ENCODE measurements at places on chromosomes 5 and 9. TPM values are rescaled to one million over a fixed set of nuclear protein-coding genes. Genes with fewer than 3 reads are reported as not detected.

C9orf153 gene
- total RNA-seq, result under 0.01 TPM

ITK gene
- total RNA-seq, result 2.6 TPM

ADAMTSL2 gene
- not detected for total RNA-seq

PRDM9 gene
- not detected for total RNA-seq

ANKRD55 gene
- total RNA-seq, result not detected

EDIL3 gene
- 0.93 TPM for total RNA-seq

SGCD gene
- total RNA-seq, result 116 TPM

ZDHHC11 gene
- 5.0 TPM for total RNA-seq

RPS14 gene
- total RNA-seq, result 3,213 TPM

SURF1 gene
- 19.6 TPM for total RNA-seq

CDX1 gene
- total RNA-seq, result not detected

NDFIP1 gene
- total RNA-seq, result 101 TPM

OBP2B gene
- total RNA-seq, result not detected

NTNG2 gene
- total RNA-seq, result 0.46 TPM

TYRP1 gene
- total RNA-seq, result 6,402 TPM

PCDHA2 gene
- total RNA-seq, result not detected

PCDHGA7 gene
- 1.0 TPM for total RNA-seq

PCDHAC1 gene
- 0.36 TPM for total RNA-seq

FBXO38 gene
- total RNA-seq, result 69.5 TPM

PTPRD gene
- total RNA-seq, result not detected

INSL4 gene
- not detected for total RNA-seq

FOXD4 gene
- total RNA-seq, result under 0.01 TPM

GABRA1 gene
- total RNA-seq, result not detected

ZMAT2 gene
- 37.0 TPM for total RNA-seq

FGF18 gene
- 0.15 TPM for total RNA-seq

CNTFR gene
- total RNA-seq, result not detected

SLC36A2 gene
- not detected for total RNA-seq

PDE6A gene
- total RNA-seq, result not detected

RAPGEF1 gene
- total RNA-seq, result 64.0 TPM

LEAP2 gene
- total RNA-seq, result 0.36 TPM

PPP3R2 gene
- total RNA-seq, result not detected

RETREG1 gene
- total RNA-seq, result 12.3 TPM

MED7 gene
- total RNA-seq, result 17.4 TPM

MARVELD2 gene
- 4.0 TPM for total RNA-seq

FOXI1 gene
- not detected for total RNA-seq

SPAAR gene
- not detected for total RNA-seq

CATSPER3 gene
- 0.15 TPM for total RNA-seq

SPATA31A3 gene
- not detected for total RNA-seq

SLC34A3 gene
- not detected for total RNA-seq
